Hematopoietic multipotent progenitor cell treated with erythropoietin and hydrocortisone succinate and interleukin-3 and kit ligand, for 15 days (in vitro differentiated cells): ENCODE measurements at places on chromosomes 1 and 21.

- DNase-seq: no peak
Observed at GRCh38 chr21:26412885-26413284, 160.2 kb downstream of the CYYR1 start.

- no peak for DNase-seq
Observed at GRCh38 chr21:44972821-44973220, 33.0 kb downstream of the SLX9 start.

GRCh38 chr1:182809414-182809957, 19.9 kb downstream of the NPL start:
- DNase-seq: no peak

DNA sequence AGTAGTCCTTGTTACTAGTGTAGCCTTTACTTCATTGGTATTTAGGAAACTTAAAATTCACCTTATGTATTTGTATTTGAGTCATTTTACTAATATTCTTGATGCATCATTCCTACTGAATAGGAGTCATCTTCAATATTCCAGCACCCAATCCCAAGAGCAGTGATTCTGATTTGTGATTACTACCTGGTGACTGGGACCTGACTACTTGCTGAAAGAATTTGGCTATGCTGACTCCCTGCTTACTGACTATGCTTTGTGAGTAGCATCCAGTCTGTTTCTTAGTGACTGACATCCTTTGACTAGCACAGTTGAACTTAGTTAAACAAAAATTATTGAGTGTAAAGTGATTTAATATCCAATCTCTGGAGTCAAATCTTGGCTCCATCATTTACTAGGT, 129.9 kb upstream of the NEGR1 start:
- no peak for DNase-seq

- DNase-seq: no peak
Observed at GRCh38 chr1:112923234-112923958, 32.6 kb downstream of the SLC16A1 start.

DNA sequence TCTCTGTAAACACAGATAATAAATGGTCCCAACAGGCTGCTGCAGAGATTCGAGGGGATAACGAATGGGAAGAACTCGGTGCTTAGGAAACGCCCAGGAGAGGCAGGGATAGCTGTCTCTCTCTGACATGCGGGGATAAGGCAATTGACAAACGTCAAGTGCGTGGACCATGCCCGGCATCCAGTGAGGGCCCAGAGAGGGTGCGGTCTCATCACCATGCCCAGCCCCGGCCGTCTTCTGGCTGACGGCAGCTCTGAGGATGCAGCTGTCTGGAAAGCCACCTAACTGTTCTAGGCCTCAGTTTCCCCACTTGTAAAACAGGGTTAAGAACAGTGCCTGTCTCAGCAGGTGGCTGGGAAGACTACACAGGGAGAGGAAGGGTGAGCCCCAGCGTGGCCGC, 48.1 kb downstream of the ACOT7 start:
- DNase-seq: no peak

DNA sequence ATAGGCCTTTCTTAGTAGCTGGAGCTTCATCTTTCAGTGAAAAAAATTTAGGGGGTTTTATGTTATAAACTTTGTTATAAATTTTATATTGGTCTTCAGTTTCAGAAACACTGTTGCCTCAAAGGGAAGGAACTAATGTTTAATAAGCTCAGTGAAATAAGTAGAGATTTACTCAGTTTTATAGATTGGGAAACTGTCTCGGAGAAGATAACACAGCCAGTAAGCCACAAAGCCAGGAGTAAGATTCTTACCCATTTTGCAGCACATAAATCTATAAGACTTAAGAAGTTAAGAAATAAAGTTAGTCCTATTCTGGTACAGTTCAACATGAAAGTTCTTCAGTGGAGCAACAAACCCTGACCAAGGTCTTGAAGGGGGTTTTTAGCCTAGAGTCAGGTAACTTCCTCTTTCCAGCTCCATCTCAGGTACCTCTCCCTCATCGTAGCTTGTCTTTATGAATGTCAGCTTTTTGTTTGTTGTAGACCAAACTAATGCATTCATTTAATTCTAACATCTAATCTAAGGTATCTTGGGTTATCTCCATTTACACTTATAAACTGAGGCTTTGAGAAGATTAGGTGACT, 3.3 kb downstream of the KPNA6 start:
- DNase-seq: no peak

DNA sequence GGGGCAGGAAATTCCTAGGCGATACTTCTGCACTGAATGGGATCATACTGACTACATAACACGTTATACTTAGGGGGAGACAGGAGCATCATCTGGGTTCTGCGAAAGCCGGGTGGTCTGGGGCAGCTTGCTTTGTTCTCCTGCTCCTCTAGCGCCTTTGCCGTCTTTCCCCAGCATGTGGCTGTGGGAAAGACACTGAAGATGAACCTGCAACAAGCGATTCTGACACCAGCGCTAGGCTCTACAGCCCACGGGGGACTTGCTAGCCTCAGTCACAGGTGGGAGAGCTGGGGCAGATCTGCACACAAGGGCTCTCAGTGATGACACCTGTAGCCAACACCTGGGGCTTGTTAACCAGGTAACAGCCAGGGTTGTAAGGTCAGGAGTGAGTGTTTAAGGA, 51.8 kb downstream of the CD46 start:
- no peak for DNase-seq

DNA sequence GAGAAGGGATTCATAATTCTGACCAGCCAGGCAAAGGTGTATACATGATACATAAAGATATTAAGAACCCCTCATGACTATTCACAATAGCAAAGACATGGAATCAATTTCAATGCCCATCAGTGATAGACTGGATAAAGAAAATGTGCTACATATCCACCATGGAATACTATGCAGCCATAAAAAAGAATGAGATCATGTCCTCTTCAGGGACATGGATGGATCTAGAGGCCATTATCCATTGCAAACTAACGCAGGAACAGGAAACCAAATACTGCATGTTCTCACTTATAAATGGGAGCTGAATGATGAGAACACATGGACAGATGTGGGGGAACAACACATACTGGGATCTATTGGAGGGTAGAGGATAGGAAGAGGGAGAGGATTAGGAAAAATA, 21.4 kb downstream of the CR1L start:
- no peak for DNase-seq

DNA sequence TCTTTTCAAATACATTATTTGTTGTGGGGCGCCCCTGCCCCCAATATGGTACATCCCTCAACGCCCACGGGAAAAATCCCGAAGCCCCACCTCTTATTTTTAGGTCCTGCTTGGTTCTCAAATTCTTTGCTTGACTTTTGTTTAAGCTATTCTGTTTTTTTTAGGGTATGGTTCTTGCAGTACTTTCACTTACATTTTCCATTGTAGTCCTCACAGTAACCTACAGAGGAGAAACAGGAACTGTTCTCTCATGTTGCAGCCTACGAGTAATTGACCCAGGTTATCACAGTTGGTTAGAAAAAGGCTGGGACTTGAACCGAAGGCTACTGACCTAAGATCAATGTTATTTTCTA, 697 bp upstream of the C21orf91 start:
- DNase-seq: no peak

DNA sequence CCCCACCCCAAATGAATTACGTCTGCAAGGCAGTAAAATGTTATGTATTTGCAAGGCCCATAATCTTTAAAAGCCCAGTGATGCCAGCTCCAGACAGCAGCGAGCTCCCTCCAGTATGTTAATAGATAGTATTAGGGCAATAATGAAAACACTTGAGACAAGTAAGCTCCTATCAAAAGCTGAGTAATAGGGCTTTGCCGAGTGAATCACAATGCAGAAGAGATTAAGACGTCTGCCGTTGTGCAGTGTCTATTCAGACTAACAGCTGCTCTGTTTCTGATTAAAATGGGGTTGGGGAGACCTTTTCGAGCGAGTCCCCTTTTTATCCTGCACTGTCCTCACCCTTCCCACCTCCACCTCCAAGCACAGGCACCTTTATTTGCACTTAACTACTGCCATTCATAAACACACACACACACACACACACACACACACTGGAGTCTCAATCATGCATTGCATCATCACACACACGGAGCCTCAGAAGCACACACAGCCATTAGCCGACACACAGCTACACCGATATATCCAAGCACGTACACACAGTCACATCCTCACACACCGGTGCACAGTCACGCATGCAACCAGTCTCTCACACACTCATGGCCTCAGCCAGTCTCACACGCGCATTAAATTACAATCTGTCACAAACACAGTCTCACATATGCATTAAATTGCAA, 46.0 kb upstream of the FOXO6 start:
- no peak for DNase-seq

DNA sequence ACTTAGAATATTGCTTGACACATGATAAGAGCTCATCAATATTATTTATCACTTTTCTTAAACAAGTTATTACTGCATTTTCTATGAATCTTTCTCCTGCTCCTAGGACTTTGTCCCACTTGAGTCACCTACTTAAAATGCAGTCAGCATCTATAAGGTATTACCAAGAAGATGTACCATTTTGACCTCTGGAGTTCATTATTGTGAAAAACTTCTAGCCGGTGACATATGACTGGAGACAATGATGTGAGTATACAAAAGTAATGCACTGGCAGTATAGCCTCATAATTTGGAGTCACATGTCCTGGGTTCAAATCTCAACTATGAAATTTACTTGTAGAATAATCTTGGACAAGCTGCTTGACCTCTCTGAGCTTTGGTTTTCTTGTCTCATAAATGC, 278.5 kb downstream of the PLPP3 start:
- no peak for DNase-seq

DNA sequence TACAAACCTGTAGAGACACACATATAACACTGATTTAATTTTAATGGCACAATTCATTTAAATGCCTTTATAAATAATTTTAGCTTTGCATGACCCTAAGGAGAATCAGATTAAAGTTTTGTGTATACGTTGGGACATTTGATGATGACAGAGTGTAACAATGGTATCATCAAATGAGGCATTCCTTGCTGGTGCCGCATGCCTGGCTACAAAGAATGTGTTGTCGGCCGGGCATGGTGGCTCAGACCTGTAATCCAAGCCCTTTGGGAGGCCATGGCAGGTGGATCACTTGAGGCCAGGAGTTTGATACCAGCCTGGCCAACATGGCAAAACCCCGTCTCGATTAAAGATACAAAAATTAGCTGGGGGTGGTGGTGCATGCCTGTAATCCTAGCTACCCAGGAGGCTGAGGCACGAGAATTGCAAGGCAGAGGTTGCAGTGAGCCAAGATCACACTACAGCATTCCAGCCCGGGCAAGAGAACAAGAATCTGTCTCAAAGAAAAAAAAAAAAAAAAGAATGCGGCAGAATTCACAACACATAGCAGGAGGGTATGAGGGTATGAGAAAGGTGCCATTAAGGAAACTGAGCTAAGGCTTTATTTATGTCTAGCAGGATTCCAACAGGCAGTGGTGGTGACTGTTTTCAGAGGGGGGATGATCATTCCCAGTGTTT, 58.9 kb downstream of the PTPN14 start:
- DNase-seq: no peak

DNA sequence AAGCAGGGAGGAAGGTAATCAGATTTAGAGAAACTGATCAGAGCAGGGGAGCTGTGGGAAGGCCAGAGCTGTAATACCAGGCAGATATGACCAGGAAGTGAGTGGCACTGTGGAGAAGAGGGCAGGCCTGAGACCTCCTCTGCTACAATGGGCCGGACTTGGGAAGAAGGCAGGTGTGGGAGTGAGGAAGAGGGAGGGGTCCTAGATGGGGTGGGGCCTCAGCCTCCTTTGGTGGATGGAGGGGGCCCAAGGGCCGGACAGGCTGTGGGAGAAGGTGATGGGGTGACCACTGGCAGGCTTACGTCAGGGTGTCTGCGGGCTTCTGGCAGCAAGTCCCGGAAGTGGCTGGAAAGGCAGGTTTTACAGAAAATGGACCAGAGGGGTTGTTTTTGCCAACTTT, 5.0 kb upstream of the HPCA start:
- no peak for DNase-seq

- no peak for DNase-seq
Observed at GRCh38 chr21:41973427-41973831, 19.6 kb upstream of the C2CD2 start.

GRCh38 chr1:181397845-181398244, 85.5 kb upstream of the CACNA1E start:
- no peak for DNase-seq

- peak; percentile 78 for DNase-seq
Observed at GRCh38 chr1:108747171-108747850, 837 bp downstream of the STXBP3 start.

DNA sequence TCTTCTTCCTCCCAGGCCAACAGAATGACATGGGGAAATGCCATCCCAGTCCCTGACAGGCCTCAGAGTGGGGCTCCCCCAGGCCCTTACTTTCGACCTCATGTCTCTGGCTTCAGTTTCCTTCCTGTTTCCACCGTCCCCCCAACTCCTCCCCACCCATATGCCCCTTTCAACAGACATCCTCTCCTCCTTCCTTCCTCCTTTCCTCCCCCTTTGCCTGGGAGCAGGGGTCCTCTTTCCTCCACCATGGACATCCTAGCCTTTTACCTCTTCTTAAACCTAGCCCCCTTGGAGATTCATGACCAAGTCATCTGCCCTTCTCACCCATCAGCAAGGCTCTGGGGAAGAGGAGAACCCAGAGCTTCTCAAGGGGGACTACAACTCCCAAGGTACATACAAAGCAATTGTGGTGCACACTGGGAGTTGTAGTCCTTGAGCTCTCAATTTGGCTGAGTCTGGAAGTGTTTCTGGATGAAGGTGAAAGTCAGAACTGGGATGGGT, 4.0 kb downstream of the ZBTB7B start:
- DNase-seq: peak; percentile 59

DNA sequence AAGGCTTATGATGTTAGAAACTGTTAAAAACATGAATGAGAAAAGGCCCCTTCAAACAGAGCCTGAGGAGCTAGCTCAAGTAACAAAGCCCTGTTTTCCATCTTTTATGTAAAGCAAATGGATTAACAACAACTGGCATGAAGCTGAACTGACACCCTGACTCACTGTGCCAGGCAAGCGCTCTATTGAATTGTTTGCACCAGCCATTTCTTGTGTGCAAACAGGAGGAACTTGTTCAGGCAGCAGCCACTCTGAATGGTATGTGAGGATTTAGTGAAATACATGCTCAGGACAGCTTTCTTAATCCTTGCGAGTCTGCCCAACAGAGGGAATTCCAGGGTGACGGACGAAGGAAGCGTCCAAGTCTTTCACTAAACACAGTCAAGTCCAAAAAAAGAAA, 291.1 kb upstream of the ADGRL2 start:
- no peak for DNase-seq

GRCh38 chr1:119327450-119328155, 41.0 kb upstream of the HAO2 start:
- DNase-seq: no peak

GRCh38 chr1:40381268-40382107, 8.0 kb downstream of the SMAP2 start:
- peak; percentile 50 for DNase-seq
